ENCODE measurements at places on chromosomes 4 and X.

DNA sequence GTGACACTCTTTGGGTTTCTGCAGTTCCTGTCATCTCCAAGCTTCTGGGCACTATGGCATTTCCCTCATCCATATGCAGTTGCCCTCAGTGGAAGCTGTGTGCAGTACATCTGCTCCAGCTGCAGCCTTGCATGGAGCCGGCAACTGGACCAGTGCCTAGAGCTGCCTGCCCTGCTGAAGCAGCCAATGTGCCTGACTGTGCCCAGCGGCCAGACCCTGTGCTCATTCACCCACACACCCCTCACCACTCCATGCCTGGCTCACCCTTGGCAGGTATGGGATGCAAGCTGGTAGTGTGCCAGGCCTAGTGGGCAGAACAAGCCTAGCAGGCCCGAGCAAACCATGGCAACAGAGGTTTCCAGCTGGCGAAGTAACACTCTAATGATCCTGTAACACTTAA is 370.8 kb downstream of the FSTL5 start:
- no peak for DNase-seq

DNA sequence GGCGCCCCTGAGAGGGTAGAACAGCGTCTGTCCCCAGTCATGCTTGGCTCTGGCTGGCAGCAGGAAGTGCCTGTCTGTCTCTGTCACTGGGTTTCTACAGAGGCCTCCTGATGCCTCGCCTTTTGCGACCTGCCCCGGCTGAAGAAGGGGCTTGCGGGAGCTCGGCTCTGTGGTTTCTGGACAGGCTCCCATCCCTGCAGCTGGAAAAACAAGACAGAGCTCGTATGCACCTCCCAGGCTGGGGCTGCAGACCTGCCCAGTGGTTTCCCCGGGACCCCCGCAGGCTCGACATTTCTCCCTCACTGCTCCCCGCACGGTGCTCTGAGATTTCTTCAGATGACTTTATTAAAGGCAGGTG is 57.0 kb upstream of the SORCS2 start:
- no peak for DNase-seq

DNA sequence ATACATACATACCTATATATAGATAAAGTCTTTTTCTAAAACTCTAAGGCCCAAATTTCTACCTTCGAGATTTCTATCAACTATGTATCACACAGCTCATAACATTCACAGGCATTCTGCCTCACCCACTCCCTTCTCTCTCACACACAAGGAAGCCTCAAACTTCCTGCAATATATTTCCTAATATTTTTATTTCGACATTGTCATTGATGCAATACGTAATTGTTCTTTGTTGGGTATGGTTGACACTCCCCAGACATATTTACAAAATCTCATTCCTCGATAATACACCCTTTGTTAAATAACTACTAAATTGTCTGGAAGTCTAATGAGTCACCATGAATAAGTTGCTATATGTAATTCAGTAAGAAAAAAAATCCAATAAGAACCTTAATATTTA is 143.5 kb downstream of the HNRNPD start:
- no peak for DNase-seq

DNA sequence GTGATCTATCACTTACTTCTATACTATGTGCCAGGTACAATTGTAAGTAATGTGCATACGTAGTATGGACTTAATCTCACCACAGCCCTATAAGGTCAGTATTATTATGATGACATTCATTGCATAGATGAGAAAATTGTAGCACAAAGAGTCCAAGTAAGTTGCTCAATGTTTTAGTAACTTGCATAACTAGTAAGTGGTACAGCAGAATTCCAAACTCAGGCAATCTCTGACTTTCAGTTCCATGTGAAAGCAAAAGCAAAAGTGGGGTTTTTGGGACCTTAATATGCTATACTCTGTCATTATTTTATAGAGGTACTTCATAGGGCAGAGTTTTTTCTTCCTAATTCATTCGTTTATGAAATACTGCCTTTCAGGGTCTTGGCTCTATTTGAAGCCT is 188.8 kb upstream of the VEGFC start:
- DNase-seq = no peak

- peak; percentile 13 for DNase-seq
Measured at GRCh38 chr4:113760795-113761619, 531 bp downstream of the CAMK2D start.

- peak; percentile 18 for DNase-seq
Measured at GRCh38 chrX:86047174-86047935, at the start of gene CHM. CHM (minus strand) TSS chrX:86047558; CDS start chrX:86047532, 26 bp downstream.

- no peak for DNase-seq
Measured at GRCh38 chr4:576991-577498, 950 bp upstream of the TMEM271 start.

DNA sequence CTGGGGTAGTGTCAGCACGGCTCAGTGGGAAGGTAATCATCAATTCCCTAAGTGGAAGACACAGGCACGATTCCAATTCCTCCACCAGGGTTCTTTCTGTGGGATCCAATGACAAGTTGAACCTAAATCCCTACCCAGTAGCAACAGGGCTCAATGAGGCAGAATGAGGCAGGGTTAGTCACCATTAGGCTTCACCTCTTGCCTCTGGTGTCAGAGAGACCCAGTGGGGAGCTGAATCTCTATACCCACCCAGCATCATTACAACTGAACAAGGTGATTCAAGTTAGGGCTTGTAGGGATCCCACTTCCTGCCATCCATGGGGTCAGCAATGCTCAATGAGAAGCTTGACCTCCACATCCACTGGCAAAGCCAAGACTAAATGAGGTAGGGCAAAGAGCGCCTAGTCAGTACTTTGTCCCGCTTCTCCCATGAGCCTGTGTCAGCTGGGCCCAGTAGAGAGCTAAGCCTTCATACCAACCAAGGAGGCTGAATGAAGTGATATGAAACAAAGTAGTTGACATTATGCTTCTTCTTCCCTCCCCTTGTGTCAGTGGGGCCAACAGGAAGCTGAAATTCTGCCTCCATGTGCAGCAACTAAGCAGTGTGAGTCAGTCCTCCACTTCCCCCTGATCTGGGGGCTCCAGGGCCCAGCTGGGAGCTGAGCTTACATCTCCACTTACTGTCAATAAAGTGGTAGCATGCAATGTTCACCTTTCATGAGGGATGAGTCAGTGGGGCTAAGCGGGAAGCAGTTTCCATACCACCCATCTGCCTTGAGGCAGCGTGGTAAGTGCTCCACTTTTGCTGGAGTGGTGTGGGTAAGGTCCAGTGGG is 36.4 kb upstream of the RBM41 start:
- DNase-seq = no peak

DNA sequence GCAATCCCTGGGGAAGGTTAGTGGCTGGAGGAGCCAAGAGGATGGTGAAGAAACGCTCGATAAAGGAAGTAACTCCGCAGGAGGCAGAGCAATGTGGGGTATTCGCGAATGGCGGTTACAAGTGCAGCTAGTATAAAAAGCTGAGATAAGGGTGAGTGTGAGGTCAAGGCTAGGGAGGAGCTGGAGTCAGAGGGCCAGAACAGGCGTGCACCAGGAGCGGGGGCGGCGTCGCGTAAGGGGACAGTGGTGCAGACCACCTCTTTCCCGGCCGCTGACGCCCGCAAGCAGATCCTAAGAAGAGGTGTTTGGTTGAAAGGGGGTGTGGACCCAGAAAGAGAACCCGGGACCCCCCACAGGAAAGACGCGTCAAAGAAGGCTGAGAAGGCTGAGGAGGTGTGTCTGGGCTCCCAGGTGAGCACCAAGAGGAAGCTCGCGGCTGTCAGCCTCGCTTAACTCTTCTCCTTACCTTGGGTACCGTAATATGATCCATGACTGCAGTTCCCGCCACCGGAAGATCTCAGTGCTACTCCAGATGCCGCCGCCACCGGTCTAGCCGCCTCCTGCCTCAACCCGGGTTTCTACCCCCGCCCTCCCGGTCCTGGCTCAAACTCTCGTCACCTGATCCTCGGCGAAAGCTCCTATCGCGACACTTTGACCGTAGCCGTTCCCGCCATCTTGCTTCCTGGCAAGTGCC is at the start of gene MTMR8:
Gene MTMR8, minus strand, starts transcription at position 579 of the 694 bp plus-strand sequence. Its CDS starts 89 bp downstream, at position 490.
- DNase-seq = peak; percentile 57

DNA sequence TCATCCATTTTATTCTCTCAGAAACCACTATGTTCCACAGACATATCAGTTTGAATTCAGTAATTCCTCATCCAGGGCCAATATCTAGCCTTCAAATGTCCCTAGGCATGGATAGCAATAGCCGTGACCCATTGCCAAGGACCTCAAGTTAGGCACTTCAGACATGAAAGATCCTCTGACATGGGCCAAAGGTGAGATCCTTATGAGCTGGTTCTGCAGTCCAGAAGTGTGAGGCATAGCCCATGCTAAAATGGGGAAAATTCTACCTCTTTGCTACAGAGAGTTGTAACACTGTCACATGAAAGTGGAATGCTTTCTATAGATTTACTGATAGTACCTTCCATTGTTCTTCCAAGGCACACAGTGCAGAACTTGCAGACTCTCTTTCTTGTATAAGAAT is 349.7 kb upstream of the GALNT7 start:
- no peak for DNase-seq

DNA sequence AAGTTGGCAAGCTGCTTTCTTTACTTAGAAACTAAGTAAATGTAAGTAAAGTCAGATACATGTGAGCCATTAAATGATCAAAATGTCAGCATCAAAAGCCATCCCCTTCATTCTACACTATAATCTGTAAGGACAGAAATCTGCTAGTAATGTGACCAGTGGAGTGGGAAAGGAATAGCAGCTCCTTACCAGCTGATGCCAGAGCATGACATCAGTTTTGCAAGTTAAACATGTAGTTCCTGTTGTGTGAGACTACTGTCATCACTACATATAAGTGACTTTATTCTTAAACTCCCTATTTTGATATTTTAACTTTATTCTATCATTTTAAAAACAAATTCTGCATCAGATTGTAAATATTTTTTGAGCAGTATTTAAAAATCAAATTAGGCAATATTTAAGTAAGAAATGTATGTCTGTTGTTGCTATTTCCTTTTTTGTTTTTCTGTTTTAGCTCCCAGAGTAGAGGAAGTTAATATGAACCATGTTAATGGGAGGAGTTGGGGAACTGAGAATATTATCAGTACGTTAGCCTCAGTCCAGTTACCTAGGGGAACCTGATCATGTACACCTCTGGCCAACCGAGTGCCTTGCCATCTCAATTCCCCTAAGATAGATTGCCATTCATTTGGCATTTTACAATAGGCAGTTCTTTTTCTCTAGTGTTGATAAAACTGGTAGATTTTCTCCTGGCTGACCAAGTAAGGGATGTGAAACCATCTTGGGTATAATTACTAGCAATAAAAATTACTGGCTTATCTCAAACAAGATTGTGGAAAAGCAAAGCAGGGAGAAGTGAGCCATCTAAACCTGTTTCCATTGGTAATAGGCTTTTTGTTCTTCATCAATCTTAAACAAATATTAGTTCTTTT is 34.7 kb downstream of the CCNI start:
- DNase-seq = no peak

- no peak for DNase-seq
Measured at GRCh38 chrX:74578137-74578536, 36.3 kb downstream of the RLIM start.

DNA sequence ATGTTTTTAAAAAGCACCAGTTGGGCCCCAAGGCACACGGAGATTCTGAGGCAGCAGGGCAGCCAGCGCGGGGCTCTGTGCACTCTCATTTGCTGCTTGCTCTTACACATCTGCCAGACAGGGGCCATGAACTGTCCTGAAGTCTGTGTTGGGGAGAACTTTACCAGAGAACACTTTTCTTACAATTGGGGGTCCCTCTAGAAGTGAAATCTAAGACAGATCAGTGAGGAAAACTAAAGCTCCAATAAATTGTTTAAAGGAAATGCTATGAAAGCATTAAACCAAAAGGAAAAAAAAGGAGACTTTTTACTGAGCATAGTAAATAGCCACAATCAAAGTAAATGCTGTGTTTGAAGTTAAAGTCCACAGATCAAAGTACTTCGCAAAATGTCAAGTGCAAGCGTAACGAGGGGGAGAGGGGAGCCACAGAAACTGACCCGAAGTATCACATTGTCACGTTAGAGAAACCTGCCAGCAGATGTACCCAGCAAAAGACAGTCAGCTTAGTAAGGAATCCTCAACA is 37.8 kb downstream of the SORBS2 start:
- no peak for DNase-seq

DNA sequence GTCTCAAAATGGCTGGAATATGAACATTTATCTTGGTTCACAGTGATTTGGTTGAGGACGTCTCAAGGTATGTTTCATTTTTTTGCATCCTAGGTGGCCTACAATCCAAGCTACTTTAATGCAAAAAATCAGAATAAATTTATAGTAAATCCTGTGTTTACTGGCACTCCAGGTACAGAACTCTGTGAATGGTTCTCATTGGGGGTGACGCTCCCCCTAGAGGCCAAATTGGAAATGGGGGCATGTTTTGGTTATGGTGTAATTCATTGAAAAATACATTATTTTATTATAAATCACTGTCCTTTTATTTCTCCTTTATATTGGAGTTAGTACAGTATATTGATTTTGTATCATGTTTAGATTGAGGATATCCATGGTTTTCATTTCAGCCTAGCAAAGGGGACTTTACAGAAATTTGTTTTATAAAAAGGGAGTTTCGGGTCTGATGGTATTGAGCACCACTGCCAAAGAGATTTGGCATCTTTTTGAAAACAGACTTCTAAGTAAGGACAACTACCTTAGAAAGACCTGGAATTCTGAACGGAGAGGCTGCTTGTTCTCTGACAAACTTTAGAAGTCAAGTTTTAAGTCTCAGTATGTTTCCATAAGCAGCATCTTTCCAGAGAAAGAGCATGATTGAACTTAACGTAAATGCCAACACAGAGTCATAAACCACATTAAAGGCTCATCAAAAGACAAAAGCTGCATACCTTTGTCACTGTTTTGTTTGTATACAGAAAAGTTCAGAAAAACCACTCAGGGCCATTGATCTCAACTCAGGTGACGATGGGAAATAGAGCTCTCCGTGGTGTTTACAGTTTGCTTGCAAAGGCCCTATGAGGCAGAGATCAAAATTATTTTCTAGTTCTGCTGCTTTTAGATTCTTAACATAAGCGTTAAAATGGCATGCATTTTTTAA is 19.4 kb downstream of the MTM1 start:
- no peak for DNase-seq
